ENCODE measurements at places on chromosomes 16 and 17.

- ATAC-seq, result no peak
Measured at GRCh38 chr16:4664538-4665418, 28.6 kb upstream of the NUDT16L1 start.

DNA sequence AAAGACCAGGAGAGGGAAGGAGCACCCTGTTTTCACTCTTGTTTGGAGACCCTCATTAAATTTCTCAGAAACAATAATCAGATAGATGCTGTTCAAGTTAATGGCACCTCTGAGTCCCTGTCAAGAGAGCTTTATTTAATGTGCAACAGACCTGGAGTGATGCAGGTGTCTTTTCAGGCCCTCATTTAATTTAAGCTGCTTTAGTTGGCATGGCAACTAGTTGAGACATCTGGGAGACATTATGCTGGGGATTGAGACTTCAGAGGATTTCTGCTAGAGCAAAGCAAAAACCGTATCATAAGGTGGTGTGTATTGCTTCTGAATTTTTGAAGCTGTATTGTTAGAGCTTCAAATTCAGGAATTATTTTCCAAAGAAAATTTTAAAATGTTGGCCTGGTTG lies 108.5 kb downstream of the NLK start:
- peak; percentile 27 for ATAC-seq

DNA sequence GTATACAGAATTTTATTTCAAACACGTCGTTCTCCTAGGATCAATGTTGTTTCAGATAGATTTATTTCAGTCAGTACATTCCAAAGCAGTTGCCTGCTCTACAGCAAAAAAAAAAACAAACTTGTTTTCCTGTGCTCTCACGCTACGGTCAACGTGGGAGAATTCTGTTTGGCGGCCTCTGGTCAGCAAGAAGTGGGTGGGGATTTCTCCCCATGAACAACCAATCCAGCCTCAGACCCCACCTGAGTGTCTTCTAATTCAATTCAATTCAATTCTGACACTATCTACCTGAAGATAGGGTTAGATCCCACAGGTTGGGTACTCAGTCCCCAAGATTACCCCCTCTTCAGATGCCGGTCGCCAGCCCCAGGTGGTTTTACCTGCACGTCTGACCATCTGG lies 22.1 kb downstream of the C17orf58 start:
- no peak for ATAC-seq

DNA sequence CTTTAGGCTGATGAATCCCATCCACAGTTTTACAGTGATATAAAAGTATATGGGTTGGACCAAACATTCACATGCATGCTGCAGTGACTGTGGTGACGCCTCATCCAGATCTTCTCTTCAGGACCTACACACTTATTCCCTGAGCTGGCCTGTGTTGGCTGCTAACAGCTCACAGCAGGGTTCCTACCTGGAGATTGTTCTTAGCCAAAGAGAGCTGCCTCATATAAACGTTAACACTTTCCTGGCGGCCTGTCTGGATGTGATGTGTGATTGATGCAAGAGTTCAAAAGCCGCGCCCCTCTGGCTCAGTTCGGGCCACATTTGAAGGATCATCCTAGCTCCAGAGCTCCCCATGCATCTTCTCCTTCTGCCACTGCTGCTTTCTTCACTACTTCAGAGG lies 93.0 kb upstream of the NETO2 start:
- ATAC-seq, result no peak

- no peak for ATAC-seq
Measured at GRCh38 chr16:72051818-72052217, 2.5 kb upstream of the HP start.

GRCh38 chr17:52207796-52208195 lies 49.3 kb upstream of the CA10 start:
- ATAC-seq, result no peak

DNA sequence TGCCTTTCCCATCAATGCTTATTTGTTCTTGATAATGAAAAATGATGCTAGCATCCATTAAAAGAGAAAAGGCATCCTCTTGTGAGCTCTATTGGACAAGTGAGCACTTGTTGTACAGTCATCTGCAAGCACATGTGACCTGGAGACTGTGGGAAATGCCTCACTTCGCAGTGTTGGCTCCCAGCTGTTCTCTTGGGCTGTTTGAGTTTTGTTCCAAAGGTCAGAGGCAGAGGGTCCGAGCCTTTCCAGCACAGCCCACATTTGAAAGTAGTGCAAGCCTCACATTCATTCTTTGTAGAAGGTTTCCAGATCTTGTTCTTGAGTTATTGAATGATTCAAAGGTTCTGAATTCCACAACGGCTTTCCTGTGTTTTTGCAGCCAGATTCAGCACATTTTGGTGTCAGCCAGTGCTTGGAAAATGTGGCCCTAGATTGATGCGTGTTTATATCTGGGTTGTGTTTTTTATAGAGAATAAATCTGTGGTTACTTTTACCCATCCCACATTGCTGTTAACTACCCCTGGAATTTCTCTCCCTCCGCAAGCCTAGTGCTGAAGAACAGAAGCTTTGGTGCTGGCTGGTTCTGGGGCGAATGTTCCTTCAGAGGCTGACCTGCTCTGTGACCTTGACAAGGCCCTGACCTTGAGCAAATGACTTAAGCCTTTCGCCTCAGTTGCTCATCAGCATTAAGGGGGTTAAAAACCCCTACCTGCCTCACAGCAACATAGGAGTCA lies 49.8 kb downstream of the CDH1 start:
- no peak for ATAC-seq

GRCh38 chr17:77563439-77564102 lies 394.9 kb upstream of the TNRC6C start:
- no peak for ATAC-seq

DNA sequence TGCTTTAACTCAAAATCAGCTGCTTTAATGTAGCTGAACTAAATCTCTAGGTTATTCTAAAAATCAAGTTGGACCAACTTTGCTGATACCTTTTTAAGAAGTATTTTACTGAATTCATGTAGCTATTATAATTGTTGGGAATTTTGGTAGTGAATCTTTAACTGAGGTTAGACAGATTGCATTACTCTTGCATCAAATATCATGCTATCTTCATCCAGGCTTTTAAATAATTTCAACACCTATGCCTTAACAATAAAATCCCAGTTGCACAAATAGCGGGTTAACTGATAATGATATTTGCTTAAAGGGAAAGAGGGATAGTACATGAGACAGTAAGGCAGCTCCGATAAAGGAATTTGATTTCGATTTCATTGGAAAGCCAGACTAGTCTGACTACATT lies 241.3 kb upstream of the TBX2 start:
- ATAC-seq, result no peak

DNA sequence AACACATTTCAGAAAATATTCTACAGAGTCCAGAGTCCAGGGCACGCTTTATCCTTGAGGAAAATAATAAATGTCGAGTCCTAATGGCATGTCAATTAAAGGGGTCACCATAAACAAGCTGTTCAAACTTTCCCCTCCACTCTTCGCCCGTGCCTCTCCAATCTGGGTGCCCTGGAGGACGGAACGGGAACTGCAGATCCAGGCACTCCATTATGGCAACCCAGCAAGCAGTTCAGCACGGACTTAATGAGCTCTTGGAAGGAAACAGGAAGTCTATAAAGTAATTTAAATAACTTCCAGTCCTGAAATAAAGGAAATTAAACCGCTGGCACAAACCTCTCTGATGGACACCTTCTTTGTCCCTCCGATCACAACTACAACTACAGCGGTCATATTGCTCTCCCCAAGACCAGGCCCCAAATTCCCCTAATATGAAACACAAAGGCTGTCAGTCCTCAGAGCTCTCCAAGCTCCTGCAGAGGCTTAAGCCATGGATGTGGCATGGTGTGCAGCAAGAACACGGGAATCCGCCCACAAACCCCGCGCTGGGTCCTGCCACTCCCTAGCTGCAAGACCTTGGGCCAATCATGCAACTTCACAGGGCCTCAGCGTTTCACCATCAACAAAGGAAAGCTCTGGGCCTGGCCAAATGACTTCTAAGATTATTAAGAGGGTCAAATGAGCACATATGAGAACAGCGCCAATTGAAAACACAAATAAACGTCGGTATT lies 52.6 kb downstream of the ZFHX3 start:
- no peak for ATAC-seq

GRCh38 chr17:76153202-76153601 lies 12.2 kb upstream of the FOXJ1 start:
- ATAC-seq, result no peak

- no peak for ATAC-seq
Measured at GRCh38 chr17:2092253-2092652, 37.4 kb downstream of the HIC1 start.

- ATAC-seq, result no peak
Measured at GRCh38 chr17:40598619-40599467, 33.6 kb upstream of the CCR7 start.

DNA sequence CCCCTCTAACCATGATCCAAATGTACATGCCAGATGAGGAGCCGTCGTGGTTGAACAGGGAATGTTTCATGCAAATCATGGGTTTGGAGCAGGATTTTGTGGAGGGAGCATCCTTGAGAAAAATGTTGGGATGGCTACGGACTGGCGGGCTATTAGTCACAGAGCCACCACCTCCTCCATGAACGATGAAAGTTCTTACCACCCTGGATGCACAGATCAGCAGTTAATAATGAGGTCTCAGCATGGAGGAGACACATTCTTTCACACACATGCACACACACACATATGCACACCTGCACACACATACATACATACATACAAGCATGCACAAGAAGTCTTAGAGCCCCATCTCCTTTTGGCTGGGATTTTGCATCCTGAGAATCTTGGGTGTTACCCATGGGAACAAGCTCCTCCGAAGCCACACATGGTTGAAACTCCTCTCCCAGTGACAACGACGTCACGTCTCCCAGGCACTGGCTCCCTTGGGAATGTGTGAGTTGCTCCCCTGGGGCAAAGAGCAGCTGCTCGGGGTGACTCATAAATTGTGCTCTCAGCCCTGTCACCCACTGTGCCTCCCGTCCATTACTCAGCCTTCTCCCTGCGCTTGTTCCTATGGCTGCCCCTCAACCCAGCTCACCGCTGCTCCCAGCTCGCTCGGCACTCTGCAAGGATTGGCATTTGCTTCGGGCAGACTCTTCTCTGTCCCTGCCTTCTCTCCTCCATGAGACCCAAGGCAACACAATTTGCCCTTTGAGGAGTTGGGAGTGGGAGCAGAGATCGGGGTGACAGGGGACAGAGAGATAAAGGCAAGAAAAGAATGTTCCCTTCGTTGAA lies 344.6 kb downstream of the SOX9 start:
- ATAC-seq, result peak; percentile 91

DNA sequence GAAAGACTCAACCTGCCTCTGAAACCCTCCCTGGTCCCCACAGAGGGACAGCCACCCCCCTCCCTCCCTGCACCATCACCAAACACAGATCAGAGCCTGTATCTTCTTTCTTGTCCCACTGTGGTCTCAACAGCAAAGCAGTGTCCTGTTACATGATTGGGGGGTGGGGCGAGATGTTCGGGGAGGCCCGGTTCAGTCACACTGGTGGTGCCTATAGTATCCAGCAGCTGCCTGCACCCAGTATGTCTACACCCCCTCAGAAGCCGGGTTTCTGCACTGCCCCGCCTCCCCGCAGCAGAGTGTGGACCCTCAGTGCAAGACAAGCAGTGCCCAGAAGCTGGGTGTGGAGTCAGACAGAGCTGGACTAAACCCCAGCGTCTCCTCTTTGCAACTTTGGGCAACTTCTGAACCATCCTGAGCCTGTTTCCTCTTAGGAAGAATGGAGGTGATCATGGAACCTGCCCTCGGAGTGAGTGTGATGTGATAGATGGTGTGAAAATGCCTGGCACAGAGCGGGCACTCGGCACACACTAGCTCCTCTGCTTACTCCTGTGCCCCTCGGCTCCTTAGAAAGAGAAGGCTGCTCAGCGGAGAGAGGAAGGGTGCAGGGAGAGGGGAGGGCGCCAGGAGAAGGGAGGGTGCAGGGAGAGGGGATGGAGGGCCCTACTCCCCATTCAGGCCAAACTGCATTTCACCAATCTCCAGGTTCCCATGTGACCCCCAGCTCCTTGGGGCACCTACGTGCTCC lies 84.0 kb upstream of the TNRC6C start:
- peak; percentile 55 for ATAC-seq

- ATAC-seq, result no peak
Measured at GRCh38 chr17:382644-383533, 30.3 kb upstream of the RPH3AL start.

GRCh38 chr17:56810343-56810742 lies 23.4 kb downstream of the C17orf67 start:
- no peak for ATAC-seq

DNA sequence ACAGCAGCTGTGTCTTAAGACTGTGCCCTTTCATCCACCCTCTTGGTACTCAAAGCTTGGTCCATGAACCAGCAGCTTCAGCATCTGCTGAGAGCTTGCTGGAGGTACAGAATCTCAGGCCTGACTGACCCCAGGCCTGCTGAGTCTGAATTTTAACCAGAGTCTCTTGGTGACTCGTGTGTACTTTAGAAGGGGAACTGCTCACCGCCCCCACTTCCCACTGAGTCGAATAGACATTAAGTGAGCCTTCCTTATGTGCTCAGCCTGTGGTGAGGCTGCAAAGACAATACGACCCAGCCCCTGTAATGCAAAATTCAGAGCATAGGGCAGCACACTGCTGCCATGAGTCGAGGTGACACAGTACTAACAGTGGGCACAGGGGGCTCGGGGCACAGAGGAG lies 662.8 kb downstream of the WWOX start:
- ATAC-seq, result no peak

GRCh38 chr17:44283344-44284023 lies 15.5 kb upstream of the SLC4A1 start:
- no peak for ATAC-seq

DNA sequence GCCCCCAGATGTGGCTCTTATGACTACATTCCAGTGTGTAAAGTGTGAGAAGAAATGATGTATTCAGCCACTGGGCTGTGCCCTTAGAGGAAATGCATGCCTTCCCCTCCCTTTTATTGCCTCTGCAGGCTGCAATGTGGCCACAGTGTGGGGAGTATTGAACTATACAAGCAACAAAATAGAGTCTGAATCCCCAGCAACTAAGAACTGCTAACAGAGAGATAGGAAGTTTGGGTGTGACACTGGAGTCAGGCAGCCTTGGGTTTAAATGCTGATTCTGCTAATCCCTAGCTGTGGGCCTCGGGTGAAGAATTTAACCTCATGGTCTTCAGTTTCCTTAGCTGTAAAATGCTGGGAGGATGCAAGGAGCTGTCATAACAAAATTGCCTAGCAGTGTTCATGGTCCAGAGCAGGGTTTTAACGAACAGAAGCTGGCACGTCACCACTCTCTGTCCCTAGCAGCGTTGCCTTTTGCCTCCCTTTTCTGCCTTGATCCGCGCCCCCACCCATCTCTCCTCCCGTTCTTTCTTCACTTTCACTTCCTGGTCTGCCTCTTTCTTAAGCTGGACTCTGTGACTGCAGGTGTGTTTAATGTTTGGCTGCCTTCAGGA lies 50.3 kb downstream of the KPNA2 start:
- peak; percentile 41 for ATAC-seq

GRCh38 chr16:11456741-11457140 lies 111.5 kb downstream of the RMI2 start:
- no peak for ATAC-seq

GRCh38 chr17:19744922-19745757 lies 3.0 kb downstream of the ALDH3A1 start:
- peak; percentile 97 for ATAC-seq

- no peak for ATAC-seq
Measured at GRCh38 chr17:73936908-73937627, 266.4 kb upstream of the RPL38 start.

- no peak for ATAC-seq
Measured at GRCh38 chr16:11126399-11127054, 129.5 kb downstream of the SOCS1 start.

GRCh38 chr16:67766291-67766690 lies 40.1 kb downstream of the RANBP10 start:
- no peak for ATAC-seq

GRCh38 chr17:50052241-50052796 lies 3.6 kb upstream of the ITGA3 start:
- no peak for ATAC-seq

GRCh38 chr17:57849163-57849873 lies 526 bp downstream of the MRPS23 start:
- peak; percentile 64 for ATAC-seq

Measured in SK-N-SH treated with all-trans-retinoic acid at 6 μM for 48 hours (cell line).